ENCODE measurements at places on chromosomes 12 and 14.

- DNase-seq: no peak
Observed at GRCh38 chr14:21669284-21669683, 4.3 kb downstream of the OR4E1 start.

DNA sequence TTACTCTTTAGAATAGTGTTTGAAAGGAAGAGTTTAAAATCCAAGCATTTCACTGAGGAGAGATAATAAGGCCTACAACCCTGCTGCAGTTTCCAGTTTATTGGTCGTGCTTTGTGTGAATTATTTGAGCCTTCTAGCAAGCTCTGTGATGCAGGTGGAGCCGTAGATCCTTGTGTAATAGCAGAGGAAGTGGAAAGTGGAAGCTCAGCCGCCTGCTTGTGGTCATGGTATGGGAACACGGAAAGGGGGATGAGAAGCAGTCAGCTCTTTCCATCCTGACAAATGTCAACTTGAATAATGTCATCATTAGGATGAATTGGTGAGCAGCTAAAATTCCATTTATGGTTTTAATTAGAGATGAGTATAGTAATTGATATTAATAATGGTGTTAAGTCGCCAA, 29.1 kb downstream of the SYNE2 start:
- no peak for DNase-seq

- no peak for DNase-seq
Observed at GRCh38 chr12:69023840-69024239, 90.9 kb upstream of the CPM start.

- no peak for DNase-seq
Observed at GRCh38 chr14:90727082-90727481, 89.1 kb downstream of the TTC7B start.

DNA sequence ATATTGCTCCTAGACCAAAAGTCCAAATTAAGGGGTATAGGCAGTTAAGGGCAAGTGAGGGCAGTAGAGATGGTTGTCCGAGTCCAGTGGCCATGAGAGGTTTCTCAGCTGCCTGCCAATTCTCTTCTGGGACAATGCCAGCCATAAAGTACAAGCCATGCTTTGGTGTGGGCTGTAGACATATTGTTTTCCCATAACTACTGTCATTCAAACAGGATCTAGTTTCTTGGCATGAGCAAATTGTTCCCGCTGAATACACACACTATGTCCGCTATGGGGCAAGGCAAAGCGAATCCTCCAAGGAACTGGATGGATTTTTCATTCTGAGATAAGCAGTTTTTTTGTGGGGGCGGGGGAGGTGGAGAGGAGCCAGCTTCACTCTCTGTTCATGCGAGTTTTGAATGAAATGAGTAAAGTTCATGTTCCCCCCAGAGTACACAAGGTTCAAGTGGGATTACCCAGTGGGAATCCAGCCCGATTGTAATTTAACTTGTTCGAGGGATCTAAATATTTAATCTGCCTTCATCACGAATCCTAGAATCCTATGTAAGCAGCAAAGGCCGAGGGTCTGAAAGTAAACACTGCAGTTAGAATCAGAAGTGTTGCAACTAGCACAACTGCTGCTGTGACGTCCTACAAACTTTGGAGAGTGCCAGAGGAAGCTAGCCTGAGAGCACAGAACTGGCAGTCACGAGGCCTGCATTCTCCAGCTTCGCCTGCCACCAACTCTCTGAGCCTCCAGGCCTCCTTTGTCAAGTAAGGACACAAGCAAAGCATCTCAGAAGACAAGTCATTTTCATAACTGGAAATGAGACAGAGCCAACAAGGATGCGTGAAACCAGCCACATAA, 137.0 kb downstream of the CRADD start:
- no peak for DNase-seq

GRCh38 chr14:75329369-75329768, 50.7 kb downstream of the FOS start:
- no peak for DNase-seq

DNA sequence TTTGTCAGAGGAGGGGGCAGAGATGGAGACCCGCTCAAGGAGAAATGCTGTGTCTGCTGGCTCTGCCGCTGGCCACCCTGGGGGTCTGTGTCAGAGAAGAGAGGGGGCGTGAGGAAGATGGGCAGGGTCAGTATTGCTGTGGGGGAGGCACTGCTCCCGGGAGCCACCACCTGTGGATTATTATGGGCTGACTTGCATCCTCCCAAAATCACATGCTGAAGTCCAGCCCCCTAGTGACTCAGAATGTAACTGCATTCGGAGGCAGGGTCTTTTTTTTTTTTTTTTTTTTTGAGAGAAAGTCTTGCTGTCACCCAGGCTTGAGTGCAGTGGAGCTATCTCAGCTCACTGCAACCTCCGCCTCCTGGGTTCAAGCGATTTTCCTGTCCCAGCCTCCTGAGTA, 12.3 kb downstream of the ABCD4 start:
- DNase-seq: no peak

- DNase-seq: no peak
Observed at GRCh38 chr14:77249286-77249685, 21.7 kb downstream of the NGB start.

GRCh38 chr12:5165296-5165970, 121.8 kb downstream of the KCNA5 start:
- DNase-seq: no peak

- no peak for DNase-seq
Observed at GRCh38 chr12:75271576-75271975, 58.5 kb downstream of the CAPS2 start.

GRCh38 chr12:27383429-27384260, 51.0 kb downstream of the BMAL2 start:
- DNase-seq: peak; percentile 44

DNA sequence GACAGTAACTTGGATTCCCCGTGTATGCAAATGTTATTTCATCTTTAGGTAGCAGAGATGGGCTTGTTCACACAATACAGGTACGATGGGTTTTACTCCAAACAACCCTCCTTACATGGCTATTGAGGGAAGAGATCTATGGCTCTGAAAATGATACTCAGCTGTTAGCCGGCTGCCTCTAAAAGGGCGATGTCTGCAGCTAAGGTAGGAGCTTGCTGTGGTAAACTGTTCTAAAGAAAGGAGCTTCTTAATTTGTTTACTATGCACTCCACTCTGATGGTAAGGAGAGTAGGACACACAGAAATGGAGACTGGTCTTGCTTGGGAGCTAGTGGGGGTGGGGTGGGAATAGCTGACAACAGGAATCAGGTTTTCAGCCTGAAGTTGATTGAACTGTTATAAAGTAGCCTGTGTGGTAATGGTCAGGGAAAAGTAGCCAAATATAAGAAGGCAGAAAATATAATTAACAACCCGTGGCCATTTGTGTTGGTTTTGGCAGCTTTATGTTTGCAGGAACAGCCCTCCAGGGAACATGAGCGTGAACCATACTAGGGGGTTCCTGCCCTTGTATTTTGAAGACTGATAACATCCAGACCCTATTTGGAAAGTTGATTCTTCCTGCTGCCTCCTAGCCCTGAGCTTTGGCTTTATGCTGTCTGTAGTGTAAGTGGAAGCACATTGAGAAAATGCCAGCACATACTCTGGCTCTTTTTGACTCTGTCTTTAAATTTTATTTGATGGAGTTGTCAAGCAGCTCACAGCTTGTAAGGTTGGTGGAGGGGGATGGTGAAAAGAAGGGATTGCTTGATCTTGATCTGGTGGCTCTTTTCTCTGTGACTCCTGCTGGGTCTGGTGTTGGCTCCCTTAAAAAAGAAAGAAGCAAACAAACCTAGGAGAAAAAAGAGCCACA, 929.8 kb downstream of the DIO2 start:
- no peak for DNase-seq

All from stimulated activated CD8-positive, alpha-beta memory T cell treated with anti-CD3 and anti-CD28 coated beads, Interleukin-4, amount 100 ng/mL, for 4 hours (primary cell).